ENCODE measurements at places on chromosomes 7 and 10. TPM values are rescaled to one million over a fixed set of nuclear protein-coding genes. Genes with fewer than 3 reads are reported as not detected.

DNA sequence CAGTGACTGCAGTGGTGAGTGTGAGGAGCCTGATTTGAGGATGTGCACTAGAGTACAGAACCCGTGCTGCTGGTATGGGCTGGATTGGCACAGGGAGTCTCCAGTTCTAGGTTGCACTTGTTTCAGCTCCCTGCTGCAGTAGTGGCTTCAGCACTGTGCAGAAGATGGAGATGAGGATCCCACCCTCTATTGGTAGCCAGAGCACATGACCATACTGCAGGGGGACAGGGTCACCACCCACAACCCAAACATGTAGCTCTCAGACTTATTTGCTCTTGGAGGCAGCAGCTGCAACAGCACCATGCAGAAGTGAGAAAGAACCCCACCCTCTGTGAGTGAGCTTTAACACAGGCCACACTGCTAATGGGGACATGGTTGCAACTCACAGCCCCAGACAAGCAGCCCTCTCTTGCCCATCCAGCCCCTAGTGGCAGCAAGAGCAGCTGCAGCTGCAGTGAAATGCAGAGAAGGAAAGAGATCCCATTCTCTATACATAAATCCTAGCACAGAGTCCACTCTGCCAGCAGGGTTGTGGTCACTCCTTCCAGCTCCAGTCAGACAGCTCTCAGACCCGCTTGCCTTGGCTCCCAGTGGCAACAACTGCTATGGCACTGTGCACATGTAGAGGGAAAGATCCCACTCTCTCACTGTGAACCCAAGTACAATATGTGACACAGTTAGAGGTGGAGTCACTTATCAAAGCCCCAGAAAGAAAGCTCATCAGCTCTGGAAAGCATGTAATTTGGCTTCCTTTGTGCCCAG lies 51.4 kb upstream of the SCIN start:
- DNase-seq = no peak

DNA sequence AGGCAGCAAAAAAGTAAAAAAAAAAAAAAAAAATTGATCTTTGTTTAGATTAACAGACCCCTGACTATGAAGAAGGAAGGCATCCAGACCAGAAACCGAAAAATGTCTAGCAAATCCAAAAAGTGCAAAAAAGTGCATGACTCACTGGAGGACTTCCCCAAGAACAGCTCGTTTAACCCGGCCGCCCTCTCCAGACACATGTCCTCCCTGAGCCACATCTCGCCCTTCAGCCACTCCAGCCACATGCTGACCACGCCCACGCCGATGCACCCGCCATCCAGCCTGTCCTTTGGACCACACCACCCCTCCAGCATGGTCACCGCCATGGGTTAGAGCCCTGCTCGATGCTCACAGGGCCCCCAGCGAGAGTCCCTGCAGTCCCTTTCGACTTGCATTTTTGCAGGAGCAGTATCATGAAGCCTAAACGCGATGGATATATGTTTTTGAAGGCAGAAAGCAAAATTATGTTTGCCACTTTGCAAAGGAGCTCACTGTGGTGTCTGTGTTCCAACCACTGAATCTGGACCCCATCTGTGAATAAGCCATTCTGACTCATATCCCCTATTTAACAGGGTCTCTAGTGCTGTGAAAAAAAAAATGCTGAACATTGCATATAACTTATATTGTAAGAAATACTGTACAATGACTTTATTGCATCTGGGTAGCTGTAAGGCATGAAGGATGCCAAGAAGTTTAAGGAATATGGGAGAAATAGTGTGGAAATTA lies 19.4 kb downstream of the GATA3 start:
- no peak for DNase-seq

- DNase-seq = no peak
Measured at GRCh38 chr7:4139656-4140625, 542.2 kb upstream of the FOXK1 start.

- peak; percentile 37 for DNase-seq
Measured at GRCh38 chr7:131692131-131692960, 135.9 kb upstream of the PODXL start.

DNA sequence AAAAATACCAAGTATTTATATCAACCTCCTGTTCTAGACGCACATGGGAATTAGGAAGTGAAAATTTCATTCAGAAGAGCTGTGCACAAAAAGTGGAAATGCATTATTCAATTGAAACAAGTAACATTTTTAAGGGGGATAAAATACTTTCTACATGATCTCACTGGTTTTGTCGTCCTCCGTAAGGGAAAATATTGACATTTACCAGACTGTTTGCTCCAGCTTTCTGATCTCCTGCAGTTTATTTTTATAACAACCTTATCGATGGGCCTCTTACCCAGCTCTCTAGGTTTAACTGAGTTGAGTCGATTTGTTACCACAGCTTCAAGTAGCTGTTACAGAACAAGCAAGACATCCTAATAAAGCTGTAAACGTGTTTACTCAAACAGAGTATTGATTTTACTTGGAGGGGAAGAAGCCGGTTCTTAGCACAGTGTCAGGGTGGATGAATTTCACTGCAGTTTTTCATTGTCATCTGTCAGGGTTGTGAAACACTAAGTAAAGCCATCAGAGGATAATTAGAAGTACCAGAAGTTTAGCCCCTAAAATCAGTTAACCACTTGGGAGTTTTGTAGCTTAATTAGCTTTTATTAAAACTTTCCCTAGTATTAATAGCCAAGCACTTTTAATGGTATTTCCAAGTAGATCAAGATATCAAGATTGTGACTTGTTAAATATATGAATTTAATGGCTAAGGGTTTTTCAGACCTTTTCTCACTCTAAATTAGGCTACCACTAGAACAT lies 142.6 kb upstream of the KAT6B start:
- DNase-seq = no peak

Gene RASA4B
- 23.2 TPM for total RNA-seq

- DNase-seq = no peak
Measured at GRCh38 chr10:106254071-106254470, 910.4 kb downstream of the SORCS1 start.

Gene SLC18A3
- not detected for total RNA-seq

- DNase-seq = peak; percentile 32
Measured at GRCh38 chr7:42745357-42746059, 166.4 kb downstream of the C7orf25 start.

Gene CTNNA3
- 0.57 TPM for total RNA-seq

DNA sequence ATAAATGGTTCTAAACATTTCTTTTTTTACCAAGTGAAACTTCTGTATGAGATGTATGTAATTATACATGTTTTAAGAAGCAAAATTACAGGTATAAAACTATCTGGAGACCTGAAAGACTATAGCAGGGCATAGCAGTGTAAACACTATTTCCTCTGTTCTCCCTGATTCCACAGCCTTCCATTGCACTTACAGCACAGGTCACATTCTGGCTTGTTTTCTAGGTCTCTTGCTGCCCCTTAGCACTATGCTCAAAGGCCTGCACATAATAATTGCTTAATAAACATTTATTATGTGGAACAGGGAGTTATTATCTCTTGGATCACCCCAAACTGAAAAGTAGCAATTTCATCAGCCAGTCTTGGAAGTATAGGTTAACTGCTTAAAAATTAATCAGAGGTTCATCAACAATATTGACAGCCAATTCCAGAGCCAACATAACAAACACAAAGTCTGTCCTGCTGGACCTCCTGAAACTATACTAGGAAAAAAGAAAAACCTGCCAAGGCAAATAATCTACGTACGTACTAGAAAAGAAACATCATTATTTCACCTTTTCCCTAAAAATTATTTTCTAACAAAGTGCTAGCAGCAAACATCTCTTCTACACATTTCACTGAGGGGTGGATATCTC lies 43.2 kb downstream of the PANK1 start:
- DNase-seq = no peak

Gene DUS4L
- 7.9 TPM for total RNA-seq

Gene SPDYE6
- not detected for total RNA-seq

Gene SLC29A3
- 3.4 TPM for total RNA-seq

Gene TAS2R41
- not detected for total RNA-seq

Gene LIPA
- total RNA-seq = 34.3 TPM

DNA sequence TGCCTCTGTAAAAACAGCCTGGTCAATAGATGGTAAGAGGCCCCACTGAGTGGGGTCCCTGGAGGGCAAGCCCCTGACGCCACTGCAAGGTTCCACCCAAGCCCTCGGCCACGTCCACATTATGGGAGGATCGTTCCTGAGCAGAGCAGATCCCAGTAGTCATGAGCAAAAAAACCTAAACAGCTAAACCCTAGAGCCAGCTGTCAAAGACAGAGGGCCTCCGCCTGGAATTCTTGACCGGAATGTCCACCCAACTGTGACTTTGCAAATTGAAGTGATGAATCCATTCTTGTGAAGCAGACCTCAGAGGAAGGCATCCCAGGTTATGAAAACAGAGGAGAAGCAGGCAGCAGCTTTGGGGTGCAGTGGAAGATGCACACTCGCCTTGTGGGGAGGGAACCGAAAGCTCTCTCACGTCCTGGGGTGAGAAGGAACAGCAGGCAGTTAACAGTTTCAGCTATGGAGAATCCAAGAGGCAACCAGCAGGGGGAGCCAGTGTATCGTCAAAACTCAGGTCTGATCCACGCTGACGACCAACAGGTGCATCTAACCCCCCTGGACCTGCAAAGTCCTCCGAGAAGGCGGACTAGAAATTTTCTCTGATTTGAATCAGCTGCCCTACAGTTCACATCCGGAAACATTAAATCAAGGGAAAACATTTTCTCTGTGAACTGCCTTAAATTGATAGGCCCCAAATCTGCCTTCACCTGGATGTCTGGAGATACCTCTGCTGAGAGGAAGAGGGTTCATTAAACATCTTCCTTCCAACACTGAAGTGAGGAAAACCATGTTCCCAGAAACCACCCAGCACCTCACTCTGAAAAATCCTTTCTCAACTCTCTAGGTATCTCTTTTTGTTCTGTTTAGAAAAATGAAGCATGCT lies 139.1 kb upstream of the PFKP start:
- peak; percentile 74 for DNase-seq

- no peak for DNase-seq
Measured at GRCh38 chr7:8105449-8106095, 137.0 kb downstream of the GLCCI1 start.

- no peak for DNase-seq
Measured at GRCh38 chr7:96287132-96287531, 34.8 kb downstream of the SLC25A13 start.

- DNase-seq = no peak
Measured at GRCh38 chr10:87849001-87849400, 14.3 kb downstream of the KLLN start.
